Heart right ventricle (tissue), 16 donors: ENCODE measurements at places on chromosomes 5 and 9.
A peak's percentile ranks its signal among the peaks of the same experiment; 100 is the strongest.

GRCh38 chr9:134054891-134055811 is 12.7 kb downstream of the BRD3 start:
- DNase-seq: no peak

GRCh38 chr9:72997387-72997995 is 44.6 kb upstream of the ALDH1A1 start:
- no peak for DNase-seq

GRCh38 chr5:179235416-179236400 is 109.6 kb downstream of the ADAMTS2 start:
- no peak for DNase-seq

- peak; percentile 16 for DNase-seq
These were observed 473.5 kb upstream of the DAP start for GRCh38 chr5:11234501-11234911.

- DNase-seq: no peak
These were observed 96.8 kb downstream of the C9orf50 start for GRCh38 chr9:129523943-129524581.

GRCh38 chr5:74301576-74301975 is 339.0 kb downstream of the ENC1 start:
- no peak for DNase-seq

DNA sequence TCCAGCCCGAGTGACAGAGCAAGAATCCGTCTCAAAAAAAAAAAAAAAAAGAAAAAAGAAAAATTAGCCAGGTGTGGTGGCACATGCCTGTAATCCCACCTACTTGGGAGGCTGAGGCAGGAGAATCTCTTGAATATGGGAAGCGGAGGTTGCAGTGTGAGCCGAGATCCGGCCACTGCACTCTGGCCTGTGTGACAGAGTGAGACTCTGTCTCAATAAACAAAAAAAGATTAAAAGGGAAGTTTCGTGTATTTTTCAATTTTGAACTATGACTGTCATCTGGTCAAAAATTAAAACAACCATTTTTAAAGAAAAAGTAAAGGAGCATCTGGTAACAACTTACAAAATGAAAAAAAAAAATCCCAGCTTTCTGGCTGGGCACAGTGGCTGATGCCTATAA is 36.3 kb upstream of the PLIN2 start:
- DNase-seq: no peak

GRCh38 chr5:180137401-180138213 is 66.0 kb upstream of the RNF130 start:
- DNase-seq: no peak
